ENCODE measurements at places on chromosomes 7 and 10. TPM values are rescaled to one million over a fixed set of nuclear protein-coding genes. Genes with fewer than 3 reads are reported as not detected.

DNA sequence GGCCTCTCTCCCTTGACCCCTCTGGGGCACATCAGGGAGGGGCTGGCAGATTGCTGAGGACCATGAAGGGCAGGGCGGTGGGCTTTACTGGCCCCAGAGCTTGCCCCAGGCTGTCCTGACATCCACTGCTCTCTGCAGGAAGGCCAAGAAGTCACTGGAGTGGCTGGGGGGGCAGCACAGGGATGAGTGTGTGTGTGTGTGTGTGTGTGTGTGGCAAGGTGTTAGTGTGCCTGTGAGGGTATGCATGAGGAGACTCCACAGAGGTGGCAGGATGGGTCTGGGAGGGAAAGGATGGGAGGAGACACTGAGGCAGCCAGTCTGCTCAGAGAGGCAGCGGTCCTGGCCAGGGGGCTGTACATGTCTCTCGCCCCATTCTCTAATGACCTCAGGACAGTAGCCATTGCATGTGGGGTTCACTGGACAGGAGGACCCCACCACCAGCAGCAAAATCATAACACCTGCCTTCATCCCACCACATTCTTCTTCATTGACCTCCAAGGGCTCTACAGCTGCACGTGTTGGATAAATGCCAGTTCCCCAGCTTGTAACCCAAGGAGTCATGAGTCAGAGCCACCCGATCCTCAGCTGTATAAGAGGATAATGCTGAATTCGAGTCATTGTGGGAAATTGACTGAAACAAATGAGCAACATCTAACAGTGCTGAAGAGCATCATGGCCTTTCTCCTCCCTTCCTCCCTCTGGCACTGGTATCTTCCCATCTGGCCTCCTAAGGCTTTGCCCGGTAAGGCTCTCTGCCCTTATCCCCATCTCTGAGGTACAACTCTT is 720.5 kb downstream of the GRID1 start:
- DNase-seq, result no peak

DNA sequence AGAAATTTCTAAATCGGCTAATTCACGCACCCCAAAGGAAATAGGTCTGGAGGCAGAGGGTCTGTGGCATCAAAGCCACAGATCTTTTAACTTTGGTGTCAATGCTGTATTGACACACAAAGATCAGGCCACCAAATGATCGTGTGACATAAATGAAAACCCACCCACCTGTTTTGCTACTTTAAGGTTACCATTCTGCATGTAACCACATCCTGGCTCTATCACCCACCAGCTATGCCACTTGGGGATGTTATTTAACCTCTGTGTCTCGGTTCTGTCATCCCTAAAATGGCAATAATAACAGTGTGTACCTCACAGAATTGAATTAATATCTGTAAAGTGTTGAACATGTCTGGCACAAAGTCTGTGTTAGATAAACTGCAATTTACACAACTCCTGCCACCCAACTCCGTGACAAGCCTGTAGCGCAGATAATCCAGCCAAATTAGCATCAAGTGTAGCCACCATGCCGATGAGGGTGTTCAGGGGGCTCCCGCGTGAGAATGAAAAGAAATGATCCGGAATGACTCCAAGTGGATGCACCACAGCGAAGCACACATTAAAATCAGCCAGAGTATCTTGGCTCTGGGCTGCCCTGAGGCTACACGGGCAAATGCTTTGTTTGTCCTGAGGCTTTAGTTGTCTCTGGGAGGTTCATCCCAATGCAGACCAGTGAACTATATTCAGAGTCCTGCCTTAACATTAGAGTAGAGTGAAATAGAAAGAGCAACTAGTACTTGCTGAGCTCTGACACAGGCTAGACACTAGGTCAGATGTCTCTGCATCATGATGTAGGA is 158.4 kb upstream of the NEBL start:
- DNase-seq, result no peak

GRCh38 chr10:108911814-108912541 is 1011.3 kb downstream of the XPNPEP1 start:
- peak; percentile 59 for DNase-seq

DNA sequence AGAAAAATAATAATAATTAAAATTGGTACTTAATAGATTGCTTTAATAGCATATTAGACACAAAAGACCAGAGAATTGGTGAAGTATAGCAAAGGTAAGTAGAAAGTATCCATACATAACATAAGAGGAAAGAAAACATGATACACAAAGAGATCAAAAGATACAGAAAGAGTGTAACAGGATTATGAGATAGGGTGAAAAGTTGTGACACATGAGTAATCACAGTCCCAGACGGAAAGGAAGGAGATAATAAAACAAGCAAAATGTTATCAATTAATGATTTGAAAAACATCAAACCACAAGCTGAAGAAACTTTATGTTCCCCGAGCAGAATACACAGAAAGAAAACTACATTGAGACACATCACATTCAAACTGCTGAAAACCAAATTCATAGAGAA is 10.5 kb downstream of the TCAF1 start:
- DNase-seq, result no peak

GRCh38 chr10:1171586-1171985 is 115.4 kb downstream of the WDR37 start:
- peak; percentile 12 for DNase-seq

DNA sequence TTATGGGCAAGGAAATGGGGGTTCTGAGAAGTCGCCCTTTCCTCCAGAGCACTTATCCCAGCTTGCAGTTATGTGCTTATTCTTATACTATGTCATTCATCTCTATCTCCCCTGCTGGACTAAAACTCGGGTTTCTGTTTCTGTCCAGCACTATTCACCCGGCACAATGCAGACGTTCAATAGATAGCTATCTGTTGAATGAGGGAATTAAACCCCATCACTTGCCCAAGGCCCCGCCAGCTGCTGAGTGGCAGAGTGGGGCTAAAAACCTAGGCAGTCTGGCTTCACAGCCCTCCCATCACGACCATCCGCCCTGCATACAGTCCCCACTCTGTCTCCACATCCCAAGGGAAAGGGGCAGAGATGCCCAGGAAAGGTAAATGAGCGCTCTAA is 5.4 kb downstream of the SLIT1 start:
- no peak for DNase-seq

GRCh38 chr10:13347043-13347499 is 1.0 kb downstream of the SEPHS1 start:
- peak; percentile 28 for DNase-seq

DNA sequence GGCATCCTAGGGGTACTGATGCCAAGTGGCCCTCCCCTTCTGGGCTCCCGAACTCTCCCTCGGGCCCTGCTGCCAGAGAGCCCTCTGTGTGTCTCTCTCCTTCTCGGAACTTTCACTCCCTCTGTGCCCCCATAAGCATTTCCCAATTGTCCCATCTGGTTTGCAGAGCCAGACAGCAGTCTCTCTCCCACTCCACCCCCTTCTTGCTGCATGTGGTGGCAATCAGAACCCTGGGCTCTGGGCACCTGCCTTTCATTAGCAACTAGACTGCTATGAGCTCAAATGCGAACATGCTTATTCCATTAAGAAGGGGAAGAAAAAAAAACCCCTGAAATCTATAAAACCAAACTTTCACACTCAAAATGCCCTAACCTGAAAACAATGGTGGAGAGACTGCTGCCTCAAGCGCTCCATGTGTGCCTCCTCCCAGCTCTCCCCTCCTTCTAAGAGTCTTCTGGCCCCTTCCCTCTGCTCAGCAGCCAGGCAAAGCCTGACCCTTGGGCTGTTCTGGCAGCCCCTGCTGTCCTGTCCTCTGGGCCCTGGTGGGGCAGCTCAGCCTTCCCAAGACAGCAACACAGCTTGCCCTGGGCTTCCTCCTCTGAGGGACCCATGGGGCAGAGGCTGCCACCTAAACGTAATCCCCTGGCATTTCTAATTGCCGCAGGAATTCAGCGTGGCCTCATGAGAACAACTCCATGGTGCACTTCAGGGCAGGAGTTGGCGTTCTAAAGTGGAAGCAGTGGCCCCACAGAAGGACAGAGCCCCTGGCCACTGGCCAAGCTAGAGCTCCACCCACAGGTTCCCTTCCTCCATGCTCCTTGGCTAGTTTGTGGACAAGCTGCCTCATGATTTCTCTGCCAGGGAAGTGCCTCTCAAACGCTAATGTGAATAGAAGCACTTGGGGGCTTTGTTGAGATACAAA is 415.4 kb downstream of the PLXNA4 start:
- DNase-seq, result no peak

GRCh38 chr10:83935339-83935736 is 204.0 kb upstream of the GHITM start:
- DNase-seq, result no peak

GRCh38 chr7:70214071-70214470 is 615.8 kb downstream of the AUTS2 start:
- no peak for DNase-seq

DNA sequence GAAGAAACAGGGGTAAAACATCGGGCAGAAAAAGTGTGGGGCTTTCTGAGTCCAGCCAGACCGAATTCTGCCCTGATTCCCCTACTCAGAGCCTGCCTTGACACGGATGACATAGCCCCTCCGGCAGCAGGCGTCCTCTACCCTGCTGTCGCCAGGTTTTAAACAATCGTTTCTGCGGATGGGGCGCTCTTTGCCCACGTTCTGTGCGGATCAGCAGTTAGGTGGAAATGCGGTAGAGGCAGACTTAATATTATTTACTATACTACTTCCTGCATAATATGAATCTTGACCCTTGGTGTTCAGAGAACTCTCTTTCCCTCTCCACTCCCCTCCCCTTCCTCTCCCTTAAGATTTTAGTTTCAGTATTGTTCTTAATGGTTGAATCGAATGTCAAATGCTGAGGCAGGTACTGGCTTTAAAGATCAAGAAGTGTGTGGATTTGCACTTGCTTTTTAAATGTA is 2.4 kb downstream of the GATA3 start:
- no peak for DNase-seq

- DNase-seq, result no peak
These were observed 31.7 kb downstream of the STAM start for GRCh38 chr10:17675638-17676037.

DNA sequence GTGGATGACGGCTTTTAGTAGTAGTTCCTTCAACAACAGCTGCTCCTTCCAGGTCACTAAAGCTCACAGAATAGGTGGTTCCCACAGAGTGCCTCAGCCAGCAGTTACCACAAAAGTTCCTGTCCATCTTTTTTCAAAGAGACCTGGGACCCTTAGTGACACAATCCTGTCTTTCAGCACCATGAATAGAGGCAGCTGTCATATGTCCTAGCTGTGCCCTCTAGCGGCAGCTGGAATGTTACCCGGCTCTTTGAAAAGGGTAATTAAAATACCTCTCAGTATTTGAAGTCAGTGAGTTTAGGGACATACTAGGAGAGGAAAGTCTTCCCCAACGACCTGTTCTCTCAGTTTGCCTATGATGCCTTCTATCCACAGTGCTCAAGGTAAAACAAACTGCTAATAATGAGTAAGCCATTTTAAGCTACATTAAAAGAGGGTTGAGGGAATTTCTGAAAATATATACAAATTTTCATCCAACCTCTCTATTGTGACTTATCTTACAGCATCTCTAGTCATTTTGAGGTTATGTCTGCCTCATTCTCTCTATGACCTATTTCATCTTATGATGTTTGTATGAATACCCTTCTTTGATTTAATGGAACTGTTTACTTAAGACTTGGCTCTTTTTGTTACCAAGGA is 290.8 kb downstream of the NXPH1 start:
- DNase-seq, result no peak

GRCh38 chr7:68571286-68571685 is 1027.0 kb upstream of the AUTS2 start:
- DNase-seq, result no peak

- DNase-seq, result no peak
These were observed 11.4 kb upstream of the PTN start for GRCh38 chr7:137354961-137355360.

DNA sequence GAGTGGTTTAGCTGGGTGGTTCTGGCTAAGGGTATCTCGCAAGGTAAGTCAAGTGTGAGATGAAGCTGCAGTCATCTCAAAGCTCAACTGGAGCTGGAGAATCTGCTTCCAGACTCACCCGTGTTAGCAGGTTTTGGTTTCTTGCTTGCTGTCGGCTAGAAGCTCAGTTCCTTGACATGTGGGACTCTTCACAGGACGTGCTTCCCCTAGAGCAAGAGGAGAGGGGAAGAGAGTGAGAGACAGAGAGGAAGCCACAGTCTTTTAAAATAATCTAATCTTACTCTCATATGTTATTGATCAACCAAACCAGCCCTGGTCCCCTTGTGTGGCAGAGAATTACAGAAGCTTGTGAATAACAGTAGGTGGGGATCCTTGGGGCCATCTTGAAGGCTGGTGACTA is 199.5 kb downstream of the REEP3 start:
- DNase-seq, result no peak

DNA sequence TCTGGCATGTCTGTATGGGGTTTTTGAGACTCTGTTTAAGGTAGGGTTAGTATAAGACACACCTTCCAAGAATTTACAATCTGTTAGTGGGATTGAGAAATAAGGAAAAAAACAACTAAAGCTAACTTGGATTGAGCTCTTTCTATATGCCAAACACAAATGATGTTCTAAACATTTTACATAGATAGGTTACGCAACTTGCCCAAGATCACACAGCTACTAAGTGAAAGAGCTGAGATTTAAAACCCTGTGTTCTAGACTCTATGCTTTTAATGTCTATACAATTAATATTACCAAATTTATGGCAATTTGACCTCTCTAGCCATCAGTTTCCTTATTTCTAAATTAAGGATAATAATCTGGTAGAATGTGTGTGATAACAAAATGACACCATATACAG is 1056.2 kb downstream of the LRMDA start:
- DNase-seq, result no peak

DNA sequence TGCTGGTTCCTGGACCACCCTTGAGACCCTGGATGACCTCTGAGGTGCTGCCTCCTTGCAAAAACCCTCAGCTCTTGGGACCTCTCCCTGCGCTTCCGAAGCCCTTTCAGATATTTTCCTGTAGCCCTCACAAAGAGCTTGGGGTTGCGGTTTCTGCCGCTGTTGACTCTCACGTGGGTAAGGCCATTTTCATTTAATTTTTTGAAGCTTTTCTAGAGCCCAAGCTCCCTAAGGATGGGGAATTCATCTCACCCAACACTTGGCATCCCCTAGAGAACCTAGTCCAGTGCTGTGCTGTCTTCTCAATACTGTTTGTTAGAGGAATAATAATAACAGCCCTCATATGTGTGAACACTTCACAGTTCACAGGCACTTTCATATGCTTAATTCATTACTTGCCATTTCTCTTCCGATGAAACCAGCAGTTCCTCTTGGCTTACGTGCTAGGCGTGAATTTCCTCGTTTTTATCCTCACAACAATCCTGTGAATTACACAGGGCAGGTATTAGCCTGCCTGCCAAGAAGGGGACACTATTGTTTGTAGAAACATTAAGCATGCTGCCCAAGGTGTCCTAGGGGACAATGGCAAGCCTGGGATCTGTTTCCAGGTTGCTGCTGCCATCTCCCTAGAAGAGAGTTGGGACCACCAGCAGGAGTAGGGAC is 71.6 kb upstream of the CTBP2 start:
- DNase-seq, result no peak

GRCh38 chr7:24422441-24423010 is 138.5 kb downstream of the NPY start:
- no peak for DNase-seq

- no peak for DNase-seq
These were observed 15.6 kb downstream of the ASB4 start for GRCh38 chr7:95501261-95501832.

RADIL gene
- total RNA-seq, result 3.7 TPM

CHST12 gene
- 12.6 TPM for total RNA-seq

ALDH18A1 gene
- 38.7 TPM for total RNA-seq

SFTPA1 gene
- total RNA-seq, result not detected

PRXL2A gene
- total RNA-seq, result 54.9 TPM

NME8 gene
- total RNA-seq, result not detected

CACNB2 gene
- 49.9 TPM for total RNA-seq

ENO4 gene
- total RNA-seq, result 2.8 TPM

BHLHA15 gene
- total RNA-seq, result not detected
